ENCODE measurements at places on chromosomes 11 and 22.

GRCh38 chr11:116557282-116557681 is 215.5 kb downstream of the BUD13 start:
- DNase-seq: no peak

DNA sequence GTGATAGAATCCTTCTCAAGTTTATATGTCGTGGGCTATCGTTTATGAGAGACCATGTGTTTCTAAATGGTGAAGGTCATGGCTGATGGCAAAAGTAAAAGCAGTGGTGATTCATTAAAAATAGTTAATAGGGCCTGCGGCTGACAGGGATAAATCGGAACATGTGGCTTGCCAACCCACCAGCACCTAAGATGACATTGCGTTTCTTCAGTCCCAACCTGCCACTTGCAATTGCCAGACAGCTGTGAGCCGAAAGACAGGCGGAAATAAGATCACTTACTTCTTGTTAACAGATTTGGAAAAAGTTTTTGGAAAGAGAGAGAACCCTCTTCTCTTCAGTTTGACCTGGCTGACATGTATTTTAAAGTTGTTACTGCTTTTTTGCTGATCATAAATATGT is 131.5 kb upstream of the MPPED2 start:
- no peak for DNase-seq

GRCh38 chr11:15843309-15843872 is 513.0 kb downstream of the SOX6 start:
- DNase-seq: peak; percentile 80

DNA sequence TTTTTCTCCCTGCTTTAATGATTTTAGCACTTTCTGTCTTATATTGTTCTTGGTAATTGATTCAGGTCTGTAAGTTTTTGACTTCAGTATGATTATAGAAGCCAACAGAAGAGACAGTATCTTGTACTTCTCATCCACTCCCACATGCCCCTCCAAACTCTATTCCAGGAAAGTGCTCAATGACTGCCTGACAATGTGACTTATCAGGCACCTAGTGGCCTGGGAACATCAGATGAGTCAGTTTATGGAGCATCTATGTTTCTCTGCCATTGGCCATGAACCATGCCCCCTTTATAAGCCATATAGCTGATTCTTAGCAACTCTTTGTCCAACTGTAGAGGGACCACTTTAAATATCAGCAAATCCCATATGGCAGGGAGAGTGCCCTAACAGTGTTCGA is 179.2 kb upstream of the MTMR2 start:
- DNase-seq: no peak

GRCh38 chr11:12433571-12434324 is 56.4 kb downstream of the PARVA start:
- no peak for DNase-seq

DNA sequence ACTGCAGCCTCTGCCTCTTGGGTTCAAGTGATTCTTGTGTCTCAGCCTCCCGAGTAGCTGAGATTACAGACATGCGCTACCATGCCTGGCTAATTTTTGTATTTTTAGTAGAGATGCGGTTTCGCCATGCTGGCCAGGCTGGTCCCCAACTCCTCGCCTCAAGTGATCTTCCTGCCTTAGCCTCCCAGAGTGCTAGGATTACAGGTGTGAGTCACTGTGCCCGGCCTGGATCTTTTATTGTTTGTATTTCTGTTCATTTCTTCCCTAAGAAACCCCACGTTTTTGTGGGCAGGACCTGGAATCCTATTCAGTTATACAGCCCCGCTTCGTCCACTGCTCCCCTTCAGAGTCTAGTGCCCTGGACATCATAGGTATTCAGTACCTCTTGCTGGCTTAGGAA is 28.7 kb downstream of the ZBTB16 start:
- DNase-seq: no peak

GRCh38 chr11:31237819-31238760 is 131.4 kb downstream of the DCDC1 start:
- peak; percentile 70 for DNase-seq

- DNase-seq: no peak
Observed at GRCh38 chr11:30775233-30775522, 189.0 kb upstream of the MPPED2 start.

- DNase-seq: no peak
Observed at GRCh38 chr11:70597006-70597555, 198.8 kb downstream of the CTTN start.

- DNase-seq: no peak
Observed at GRCh38 chr22:40782521-40782920, 36.6 kb downstream of the SLC25A17 start.

- no peak for DNase-seq
Observed at GRCh38 chr11:17439316-17439782, 37.3 kb downstream of the ABCC8 start.

DNA sequence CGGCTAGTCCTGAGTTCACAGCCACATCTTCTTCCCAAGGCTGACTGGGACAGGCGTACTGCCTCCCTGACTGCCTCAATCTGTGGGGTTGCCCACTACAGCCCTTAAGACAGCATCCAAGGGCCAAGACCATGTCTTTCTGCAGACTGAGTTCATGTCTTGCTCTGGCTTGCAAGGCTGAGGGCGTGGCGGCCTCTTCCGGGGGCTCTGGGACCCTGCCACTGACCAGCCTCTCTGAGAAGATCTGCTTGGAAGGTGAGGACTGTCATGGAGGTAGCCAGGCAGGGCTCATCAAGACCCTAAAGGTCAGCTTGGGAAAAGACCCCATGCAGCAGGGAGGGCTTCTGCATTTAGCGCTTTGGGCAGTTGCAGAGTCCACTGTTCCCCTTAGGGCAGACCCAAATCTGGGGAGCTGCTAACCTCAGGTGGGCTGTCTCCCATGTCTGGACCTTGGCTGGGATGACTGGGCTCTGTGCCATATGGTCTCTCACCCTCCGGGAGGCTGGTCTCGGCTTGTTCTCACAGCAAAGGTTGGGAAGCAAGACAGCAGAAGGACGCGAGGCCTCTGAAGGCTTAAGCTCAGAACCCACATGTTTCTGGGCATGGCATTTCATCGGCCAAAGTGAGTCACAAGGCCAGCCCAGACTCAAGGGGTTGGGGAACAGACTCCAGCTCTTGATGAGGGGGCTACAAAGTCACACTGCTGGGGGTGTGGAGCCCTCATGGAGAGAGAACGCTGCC is 109.1 kb upstream of the LMO1 start:
- no peak for DNase-seq

DNA sequence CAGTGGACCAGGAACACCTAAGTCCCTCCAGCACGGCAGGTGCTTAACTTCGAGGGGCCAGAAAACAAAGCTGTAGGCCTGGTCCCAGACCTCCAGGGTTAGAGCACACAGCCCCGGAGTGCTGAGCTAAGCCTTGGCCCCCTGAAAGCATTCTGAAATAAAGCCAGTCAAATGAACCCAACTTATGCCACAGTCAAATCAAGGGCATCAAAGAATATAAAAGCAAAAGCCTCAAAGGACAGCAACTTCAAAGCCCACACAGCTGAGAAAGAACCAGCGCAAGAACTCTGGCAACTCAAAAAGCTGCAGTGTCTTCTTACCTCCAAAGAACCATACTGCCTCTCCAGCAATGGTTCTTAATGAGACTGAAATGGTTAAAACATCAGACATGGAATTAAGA is 39.1 kb downstream of the TMEM123 start:
- DNase-seq: no peak

DNA sequence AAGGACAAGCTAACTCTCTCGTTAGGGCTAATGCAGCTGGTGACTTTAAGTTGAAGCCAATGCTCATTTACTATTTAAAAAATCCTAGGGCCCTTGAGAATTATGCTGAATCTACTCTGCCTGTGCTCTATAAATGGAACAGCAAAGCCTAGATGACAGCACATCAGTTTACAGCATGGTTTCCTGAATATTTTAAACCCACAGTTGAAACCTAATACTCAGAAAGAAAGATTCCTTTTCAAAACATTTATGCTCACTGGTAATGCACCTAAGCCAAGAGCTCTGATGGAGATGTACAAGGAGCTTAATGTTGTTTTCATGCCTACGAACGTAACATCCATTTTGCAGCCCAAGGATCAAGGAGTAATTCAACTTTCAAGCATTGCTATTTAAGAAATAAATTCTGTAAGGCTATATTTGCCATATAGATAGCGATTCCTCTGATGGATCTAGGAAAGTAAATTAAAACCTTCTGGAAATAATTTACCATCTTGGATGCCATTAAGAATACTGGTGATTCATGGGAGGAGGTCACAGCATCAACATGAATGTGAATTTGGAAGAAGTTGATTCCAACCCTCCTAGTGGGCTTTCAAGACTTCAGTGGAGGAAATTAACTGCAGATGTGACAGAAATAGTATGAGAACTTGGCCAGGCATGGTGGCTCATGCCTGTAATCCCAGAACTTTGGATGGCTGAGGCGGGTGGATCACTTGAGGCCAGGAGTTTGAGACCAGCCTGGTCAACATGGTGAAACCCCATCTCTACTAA is 14.5 kb downstream of the XNDC1N start:
- DNase-seq: no peak
